ENCODE measurements at places on chromosomes 6 and 20.

- no peak for DNase-seq
Observed at GRCh38 chr6:170437719-170438401, 115.2 kb downstream of the PSMB1 start.

DNA sequence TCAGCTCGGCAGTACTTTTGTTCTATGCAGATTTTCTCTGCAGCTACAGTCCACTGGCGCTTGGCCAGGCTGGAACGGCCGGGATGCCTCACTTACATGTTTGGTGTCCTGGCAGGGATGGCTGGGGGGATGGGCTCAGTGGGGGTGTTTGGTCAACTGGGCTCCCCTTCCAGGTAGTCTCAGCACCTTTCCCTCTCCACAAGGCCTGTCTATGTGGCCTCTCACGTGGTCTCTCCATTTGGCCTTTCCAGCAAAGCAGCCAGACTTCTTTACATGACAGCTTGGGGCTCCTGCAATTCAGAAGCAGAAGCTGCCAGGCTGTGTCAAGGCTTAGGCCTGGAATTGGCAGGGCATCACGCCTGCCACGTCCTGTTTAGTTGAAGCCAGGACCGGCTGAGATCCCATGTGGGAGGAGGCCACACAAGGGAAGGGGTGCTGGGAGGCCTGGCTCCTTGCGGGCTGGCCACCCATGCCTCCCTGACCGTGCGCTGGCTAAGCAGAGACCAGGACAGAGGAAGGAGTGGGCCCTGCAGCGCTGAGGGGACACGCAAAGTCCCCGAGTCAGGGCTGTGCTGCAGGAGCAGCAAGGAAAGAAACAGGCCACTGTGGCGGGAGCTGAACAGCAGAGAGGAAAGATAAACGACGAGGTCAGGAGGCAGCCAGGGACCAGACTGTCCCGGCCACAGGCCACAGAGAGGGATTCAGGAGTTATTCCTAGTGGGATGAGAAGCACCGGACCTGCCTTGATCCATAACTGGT, 38.9 kb downstream of the MGME1 start:
- no peak for DNase-seq

DNA sequence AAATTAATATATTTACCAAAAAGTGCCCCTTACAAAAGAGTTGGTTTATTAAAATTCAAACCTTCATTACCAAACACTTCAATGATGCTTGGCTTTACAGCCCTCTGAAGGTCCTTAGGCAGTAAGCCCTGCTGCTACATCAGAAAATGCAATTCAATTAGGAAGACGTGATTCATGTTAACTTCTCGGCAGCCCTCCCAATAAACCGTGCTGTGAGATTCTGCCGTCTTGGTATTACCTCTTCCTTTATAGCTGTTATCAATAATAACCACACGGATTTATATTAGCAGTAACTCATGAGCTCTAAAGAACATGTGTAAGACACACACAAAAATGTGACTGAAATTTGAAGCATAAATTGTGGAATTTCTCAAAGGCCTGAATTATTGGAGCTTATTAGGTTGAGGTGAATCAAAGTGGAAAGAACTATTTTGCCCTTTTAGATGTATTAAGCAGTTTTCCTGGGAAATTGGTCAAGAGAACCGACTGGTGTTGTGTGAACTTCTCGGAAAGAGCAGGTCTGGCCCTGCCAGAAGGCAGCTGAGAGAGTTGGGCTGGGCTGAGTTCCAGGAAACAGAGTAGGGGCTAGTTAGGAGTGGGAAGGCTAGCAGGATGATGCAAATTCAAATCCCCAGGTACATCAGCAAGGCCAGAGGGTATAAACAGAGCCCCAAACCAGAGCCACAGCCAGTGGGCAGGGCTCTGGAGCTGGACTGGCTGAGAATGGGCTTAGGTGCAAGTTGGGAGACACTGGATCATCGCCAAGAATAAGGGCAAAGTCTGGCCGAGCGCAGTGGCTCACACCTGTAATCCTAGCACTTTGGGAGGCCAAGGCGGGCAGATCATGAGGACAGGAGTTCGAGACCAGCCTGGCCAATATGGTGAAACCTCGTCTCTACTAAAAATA, 33.1 kb downstream of the FGD2 start:
- DNase-seq = no peak

GRCh38 chr20:47231382-47232039, 125.0 kb downstream of the ZMYND8 start:
- DNase-seq = no peak

GRCh38 chr6:13004601-13005000, 288.0 kb downstream of the PHACTR1 start:
- no peak for DNase-seq
